ENCODE measurements at places on chromosomes 4 and X.

- DNase-seq, result no peak
These were observed 75.7 kb upstream of the DCLK2 start for GRCh38 chr4:150002561-150002960.

GRCh38 chrX:150152546-150152945, 210.6 kb upstream of the MAMLD1 start:
- no peak for DNase-seq

DNA sequence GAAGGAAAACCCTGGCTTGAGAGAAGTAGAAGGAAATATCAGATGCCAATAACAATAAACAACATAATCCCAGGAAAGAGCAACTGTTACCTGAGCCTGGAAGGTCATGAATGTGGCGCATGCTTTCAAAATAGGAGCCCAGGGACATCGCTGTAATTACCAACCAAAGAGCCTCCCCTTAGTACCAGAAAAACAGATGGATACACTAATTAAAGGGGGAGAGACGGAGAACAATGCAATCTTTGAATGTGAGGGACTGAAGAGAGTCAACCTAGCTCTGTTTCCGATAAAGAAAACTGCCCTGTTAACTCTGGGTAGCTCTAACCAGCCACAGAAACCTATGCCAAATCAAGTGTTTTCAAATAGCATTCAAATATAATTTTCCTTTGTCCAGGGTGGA, 161.4 kb downstream of the ENOX2 start:
- no peak for DNase-seq

GRCh38 chr4:15378062-15378461, 49.8 kb upstream of the C1QTNF7 start:
- DNase-seq, result no peak

- no peak for DNase-seq
These were observed 89.0 kb upstream of the BANK1 start for GRCh38 chr4:101701551-101701950.

GRCh38 chr4:54924891-54925290, 200.5 kb downstream of the KDR start:
- no peak for DNase-seq

DNA sequence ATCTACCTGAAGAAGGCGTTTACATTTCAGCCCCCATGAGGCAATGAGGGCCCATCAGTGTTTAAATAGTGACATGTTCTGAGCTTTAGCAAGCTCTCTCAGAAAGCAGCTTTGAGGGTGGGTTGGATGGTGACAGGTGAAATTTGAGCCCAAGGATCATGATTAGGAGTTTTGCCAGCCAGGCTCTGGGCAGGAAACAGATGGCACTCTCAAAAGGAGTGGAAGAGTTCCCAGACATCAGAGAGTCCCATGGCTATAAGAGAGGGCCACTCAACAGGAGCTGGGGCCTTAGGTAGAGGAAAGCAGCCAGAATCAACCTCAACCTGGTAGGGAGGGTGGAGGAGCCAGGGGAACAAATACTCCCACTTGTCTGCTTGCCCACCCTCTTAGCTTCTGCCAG, 499.8 kb downstream of the MID1IP1 start:
- no peak for DNase-seq

- no peak for DNase-seq
These were observed 111.9 kb upstream of the CBR4 start for GRCh38 chr4:169121861-169122382.

- DNase-seq, result no peak
These were observed 7.8 kb upstream of the SH3TC1 start for GRCh38 chr4:8191136-8191747.

- no peak for DNase-seq
These were observed 89.9 kb upstream of the DHX15 start for GRCh38 chr4:24674279-24674678.

DNA sequence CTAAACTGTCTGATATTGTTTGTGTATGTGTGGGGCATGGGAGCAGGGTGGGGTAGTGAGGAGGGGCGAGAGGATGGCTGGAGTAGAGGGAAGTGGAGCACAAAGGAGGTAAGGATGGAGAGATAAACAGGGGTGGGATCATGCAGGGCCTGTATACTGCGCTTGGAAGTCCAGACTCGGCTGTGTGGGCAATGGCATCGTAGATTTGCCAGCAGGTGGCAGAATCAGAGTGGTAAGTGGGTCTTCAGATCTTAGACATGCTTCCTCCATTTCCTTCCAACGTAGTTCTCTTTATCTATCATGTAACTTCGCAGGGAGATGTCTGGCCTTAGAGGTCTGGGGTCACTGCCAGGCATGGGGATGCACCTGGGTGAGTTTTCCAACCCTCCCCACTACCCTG, 155.5 kb downstream of the PDGFRA start:
- DNase-seq, result no peak

- DNase-seq, result no peak
These were observed 9.8 kb downstream of the GUCY1A1 start for GRCh38 chr4:155676430-155676825.

DNA sequence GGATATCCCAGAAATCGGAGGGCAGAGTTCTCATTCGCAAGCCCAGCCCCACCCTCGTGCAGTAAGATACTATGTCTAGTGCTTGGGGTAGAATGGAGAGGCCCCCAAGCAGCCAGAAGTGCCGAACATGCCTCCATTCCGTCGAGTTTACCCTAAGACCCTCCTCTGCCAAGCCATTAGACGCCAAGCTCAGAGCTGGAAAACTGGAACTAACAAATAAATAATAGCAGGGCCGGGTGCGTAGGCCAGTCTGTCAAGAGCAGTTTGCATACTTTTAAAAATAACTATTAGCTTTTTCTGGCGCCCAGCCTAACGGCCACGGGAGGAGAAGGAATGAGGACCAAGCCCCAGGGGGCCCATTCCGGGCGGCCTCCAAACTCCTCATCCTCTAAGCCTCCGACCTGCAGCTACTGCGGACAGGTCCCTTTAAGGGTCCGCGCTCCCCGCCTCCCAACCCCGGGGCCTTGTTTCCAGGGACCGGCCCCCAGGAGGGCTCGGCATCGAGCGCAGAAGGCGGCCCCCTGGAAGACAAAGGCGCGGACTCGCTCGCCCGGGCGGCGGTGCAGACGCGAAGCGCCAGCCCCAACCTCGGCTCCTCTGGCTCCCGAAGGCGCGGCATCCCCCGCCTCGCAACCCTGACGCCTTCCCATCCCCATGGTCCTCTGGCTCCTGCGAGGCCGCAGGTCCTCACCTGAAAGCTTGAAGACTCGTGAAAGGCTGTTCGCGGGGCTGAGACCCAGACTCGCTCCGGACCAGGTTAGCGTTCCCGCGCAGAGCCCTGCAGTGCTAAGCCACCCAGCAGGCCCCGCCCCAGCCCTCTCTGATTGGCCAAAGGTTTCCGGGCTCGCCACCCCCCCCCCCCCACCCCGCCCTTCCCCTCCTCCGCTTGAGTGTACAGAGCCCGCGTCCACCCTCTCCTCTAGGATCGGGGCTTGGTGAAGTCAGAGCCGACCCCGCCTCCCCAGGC, at the start of gene TMSB15A:
TSS of gene TMSB15A (minus strand) at position 765 of the 967 bp plus-strand sequence.
- peak; percentile 19 for DNase-seq

Data from stimulated activated CD8-positive, alpha-beta memory T cell treated with anti-CD3 and anti-CD28 coated beads, Interleukin-2, amount 100 ng/mL, for 1 hour (primary cell).